ENCODE measurements at places on chromosomes 3 and 15.

- no peak for DNase-seq
Observed at GRCh38 chr15:77881950-77882349, 195.6 kb downstream of the TBC1D2B start.

GRCh38 chr15:100448481-100448880, 80.3 kb downstream of the CERS3 start:
- no peak for DNase-seq

GRCh38 chr3:87828046-87828445, 230.8 kb downstream of the CGGBP1 start:
- no peak for DNase-seq

GRCh38 chr3:179822296-179822695, 169.5 kb downstream of the USP13 start:
- DNase-seq, result no peak

- no peak for DNase-seq
Observed at GRCh38 chr3:27454914-27455313, 29.3 kb downstream of the SLC4A7 start.

GRCh38 chr15:26521130-26521529, 251.7 kb downstream of the GABRB3 start:
- DNase-seq, result no peak

DNA sequence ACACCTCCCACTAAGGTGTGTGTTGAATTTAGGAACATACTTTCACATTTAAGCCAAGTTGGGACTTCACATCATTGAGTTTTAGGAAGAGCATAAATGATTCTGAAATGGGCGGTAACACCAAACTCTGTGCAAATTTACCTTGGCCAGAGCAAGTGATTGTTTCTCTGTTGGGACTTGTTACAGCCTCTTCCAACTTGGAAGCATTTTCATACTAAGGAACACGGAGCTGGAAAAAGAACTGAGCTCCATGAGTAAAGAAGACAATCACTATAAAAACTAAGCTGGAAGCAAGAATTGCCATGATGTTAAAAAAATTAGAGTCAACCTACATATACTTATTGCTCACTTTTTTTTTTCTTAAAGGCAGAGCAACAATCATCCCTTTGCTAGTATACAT, 371.3 kb downstream of the ERC2 start:
- DNase-seq, result no peak

Data from hematopoietic multipotent progenitor cell treated with erythropoietin and hydrocortisone succinate and interleukin-3 and kit ligand, for 17 days (in vitro differentiated cells).